ENCODE measurements at places on chromosomes 12 and 14.

DNA sequence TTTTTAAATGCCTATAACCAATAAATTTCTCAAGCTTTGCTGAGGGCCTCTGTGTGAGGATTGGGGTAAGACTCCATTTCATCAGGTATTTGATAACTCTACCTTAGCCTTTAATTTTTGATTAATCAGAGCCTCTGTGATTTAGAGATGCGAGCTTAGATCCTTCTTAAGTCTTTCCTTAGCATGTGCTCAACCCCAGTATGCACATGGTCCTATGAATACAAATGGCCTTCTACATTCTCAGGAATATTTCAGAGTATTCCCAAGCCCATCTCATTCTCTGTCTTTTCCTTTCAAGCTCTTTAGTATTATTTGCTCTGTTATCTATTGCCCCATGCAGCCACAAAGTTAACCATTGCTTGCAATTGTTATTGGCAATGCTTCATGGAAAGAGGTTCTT, 1407.7 kb downstream of the LRFN5 start:
- no peak for DNase-seq

GRCh38 chr14:91303091-91303923, 58.8 kb upstream of the GPR68 start:
- DNase-seq, result no peak

GRCh38 chr14:104926619-104927431, 2.1 kb downstream of the PLD4 start:
- DNase-seq, result no peak

DNA sequence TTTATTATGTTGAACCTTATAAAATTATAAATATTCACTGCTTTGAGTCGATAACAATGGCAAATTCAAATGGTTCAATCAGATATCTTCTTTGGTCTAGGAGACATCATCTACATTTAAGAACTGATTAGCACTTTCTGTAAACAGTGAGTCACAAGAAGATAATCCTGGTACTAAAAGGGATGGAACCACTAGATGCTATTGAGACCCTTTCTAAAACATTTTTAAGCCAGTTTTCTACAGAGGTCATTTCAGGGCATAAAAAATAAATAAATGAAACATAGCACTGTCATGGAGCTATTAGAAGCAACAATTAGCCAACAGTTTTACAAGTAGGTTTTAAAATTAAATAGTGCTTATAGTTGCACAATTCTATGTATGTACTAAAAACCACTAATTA, 212.2 kb downstream of the DUSP6 start:
- no peak for DNase-seq

- no peak for DNase-seq
These were observed 267.1 kb upstream of the PRKD1 start for GRCh38 chr14:30194741-30195148.

- DNase-seq, result no peak
These were observed 7.9 kb downstream of the IFI27L2 start for GRCh38 chr14:94121485-94121884.

DNA sequence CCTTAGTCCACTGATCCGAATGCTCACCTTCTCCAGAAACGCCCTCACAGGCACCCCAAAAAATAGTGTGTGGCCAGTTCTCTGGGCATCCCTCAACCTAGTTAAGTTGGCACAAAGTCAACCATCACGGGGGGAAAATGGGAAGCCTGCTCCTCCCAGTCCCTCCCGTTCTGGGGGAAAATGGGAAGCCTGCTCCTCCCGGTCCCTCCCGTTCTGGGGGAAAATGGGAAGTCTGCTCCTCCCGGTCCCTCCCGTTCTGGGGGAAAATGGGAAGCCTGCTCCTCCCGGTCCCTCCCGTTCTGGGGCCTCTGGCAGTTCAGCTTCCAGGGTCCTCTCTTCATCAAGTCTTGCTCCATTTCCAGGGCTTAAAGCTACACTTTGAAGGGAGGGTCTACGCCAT, 106.1 kb downstream of the RIMBP2 start:
- DNase-seq, result no peak

DNA sequence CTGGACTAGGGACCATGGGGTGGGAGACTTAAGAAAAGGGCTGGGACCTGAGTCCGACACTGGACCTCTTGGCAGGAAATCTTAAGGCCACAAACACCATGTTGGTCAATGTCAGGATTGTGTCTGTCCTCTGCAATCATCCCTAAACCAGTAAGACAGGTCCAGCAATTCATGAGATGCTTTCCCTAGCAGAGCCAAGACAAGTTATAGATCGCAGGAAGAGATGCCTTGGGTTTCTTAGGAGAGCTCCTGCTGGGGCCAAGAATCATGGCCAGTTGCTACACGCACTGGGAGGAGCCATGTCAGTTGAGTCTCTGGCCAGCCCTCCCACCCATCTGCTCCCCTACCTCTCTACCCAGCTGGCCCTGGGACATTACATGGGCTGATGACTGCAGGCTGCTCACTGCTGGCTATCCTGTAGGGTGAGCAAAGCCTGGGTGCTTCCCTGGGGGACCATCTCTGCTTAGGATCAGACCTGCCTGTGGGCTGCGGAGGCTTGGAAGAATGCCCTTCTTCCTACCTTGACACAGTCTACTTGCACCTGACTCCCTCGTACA, 14.2 kb downstream of the PLEKHH1 start:
- no peak for DNase-seq

DNA sequence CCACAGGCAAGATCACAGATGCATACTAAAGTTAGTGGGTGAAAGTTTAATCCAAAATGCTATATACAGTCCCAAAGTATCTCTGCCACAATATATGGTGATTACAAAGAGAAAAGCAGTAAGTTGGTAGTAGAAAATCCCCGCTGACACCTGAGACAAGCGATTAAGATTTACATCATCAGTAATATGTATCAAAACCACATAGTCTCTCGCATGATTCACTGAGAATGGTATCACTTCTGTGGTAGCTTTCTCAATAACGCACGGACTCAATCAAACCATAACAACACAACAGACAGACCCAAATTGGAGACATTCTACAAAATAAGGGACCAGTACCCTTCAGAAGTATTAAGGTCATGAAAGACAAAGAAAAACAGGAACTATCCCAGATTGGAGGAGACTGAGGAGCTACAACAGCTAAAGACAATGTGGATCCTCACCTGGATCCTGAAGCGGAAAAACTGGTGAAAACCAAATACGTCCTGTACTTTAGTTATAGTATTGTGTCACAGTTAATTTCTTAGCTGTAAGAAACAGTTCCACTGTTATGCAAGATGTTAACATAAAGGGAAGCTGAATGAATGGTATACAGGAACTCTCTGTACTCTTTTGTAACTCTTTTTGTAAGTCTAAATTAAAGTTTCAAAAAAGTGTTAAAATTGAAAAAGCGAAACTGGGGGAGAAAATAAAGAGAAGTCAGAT, 51.0 kb downstream of the SPTLC2 start:
- DNase-seq, result no peak

DNA sequence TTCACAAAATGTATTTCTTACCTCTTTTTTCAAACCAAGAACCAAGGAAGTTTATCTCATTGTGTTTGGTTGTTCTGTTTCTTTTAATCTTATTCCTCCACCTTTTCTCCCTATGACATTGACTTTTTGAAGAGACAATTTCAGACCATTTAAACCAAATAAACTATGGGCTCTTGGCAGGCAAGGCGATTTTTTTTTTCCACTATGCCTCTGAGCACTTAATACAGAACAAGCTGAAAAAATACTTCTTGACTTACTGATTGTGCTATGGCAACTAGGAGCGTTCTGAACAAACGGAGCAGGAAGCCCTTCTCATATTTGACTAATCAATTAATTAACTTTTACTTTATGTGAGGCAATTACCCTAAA, 98.0 kb downstream of the ZNF664 start:
- no peak for DNase-seq

GRCh38 chr12:87280893-87281292, 748.3 kb downstream of the C12orf50 start:
- no peak for DNase-seq

- no peak for DNase-seq
These were observed 1.0 kb downstream of the BLTP3B start for GRCh38 chr12:100141666-100141997.

GRCh38 chr14:55220230-55220629, 28.8 kb upstream of the DLGAP5 start:
- no peak for DNase-seq

All from activated gamma-delta T cell treated with Interleukin-2 at 50 U/mL for 16 hours (primary cell).